Right lung (tissue), 10 donors: ENCODE measurements at places on chromosomes 4 and X. TPM values are rescaled to one million over a fixed set of nuclear protein-coding genes. Genes with fewer than 3 reads are reported as not detected.

GRCh38 chrX:40189637-40190036 is 91.9 kb upstream of the BCOR start:
- no peak for DNase-seq

Gene SPRY1
- 89.7 TPM for polyA plus RNA-seq

Gene STK26
- 24.1 TPM for polyA plus RNA-seq

DNA sequence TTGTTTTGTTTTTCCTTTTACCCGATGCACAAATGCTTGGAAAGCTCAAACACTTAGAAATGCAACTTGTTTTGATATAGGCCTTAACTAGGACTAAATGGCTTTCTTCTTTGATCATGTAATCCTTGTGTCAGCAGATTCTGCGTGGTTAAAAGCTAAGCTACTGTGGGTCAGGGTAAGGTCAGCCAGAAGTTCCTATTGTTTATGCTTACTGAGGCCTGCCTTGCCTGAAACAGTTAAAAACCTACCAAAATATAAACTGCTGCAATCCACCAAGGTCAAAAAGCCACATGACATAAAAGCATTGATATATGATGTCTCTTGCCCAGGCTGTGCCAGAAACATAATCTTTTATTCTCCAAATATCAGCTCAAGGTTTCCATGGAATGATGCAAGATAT is 223.4 kb downstream of the FAM47B start:
- DNase-seq, result peak; percentile 23

- DNase-seq, result no peak
Measured at GRCh38 chr4:103073792-103074438, 2.6 kb downstream of the SLC9B2 start.

Gene CABS1
- polyA plus RNA-seq, result not detected

DNA sequence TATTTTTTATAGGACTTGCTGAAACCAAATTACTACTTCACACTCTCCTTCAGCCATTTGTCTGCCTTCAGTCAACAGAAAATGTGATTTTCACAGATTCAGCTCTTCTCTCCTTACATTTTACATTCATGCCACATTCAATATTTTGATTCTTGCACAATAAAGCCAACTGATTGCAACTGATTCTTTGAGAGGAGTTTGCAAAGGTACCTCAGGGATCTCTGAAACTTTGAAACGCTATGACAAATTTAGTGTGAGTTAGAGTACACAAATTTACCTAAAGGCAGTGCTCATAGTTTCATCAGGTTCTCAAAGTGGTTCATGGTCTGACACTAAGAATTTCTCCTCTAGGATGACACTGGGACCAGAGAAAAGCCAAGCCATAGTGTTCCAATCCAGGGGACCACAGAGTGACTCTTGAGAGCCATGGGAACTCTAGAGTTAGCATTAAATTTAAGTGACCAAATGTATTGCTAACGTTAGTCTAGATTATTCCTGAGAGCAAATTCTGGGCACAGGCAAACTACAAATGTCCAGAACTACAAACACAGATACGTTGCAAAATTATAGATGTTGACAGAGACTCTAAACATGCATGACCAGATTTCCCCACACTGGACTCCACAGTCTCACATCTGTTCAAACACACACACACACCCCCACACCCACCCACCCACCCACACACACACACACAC is 9.0 kb downstream of the CSN3 start:
- DNase-seq, result no peak

DNA sequence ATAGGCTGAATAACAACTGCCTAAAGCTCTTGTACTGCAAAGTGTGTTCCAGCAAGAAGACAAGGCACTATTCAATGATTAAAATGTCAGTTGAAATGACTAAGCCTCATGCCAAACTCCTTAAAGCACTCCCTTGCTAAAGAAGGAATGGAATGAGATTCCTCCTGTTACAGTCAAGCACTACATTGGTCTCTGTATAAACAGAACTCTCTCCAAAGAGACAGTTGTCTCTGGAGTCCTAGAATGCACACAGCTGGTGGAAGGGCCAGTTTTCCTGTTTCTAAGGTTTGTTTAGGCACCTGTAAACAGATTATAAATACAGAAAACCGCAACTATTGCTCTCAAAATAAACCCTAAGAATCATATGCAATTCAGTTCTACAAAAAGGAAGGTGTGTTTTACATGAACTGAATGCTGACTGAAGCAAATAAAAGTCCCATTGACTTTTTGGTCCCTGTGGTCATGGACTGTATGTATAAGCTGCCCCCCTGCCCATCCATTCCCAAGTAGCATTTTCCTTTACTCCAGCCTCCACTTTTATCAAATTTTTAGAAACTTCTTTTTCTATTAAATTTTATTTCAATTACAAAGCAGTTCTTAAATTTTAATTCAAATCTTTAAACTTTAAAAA is 47.0 kb downstream of the FAT1 start:
- DNase-seq, result no peak

DNA sequence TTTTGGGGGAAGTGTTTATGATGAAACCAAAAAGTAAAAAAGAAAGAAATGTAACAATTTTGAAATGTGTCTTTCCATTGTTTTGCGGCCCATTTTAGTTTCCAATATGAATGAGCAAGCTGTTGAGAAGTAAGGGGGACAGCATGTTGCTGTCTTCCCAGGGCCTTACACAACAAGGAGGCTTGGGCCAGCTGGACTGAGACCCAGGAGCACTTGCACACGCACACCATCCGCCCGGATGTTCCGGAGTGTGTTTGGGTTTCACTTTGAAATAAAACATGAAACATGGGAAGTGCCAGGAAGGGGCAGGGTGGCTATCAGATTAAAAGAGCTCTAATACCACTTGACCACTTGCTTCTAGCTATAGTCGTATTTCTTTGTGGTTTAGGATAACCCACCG is 144.4 kb downstream of the NHS start:
- DNase-seq, result peak; percentile 41

GRCh38 chr4:63493265-63493664 is 916.0 kb downstream of the TECRL start:
- no peak for DNase-seq

- no peak for DNase-seq
Measured at GRCh38 chr4:169604131-169604900, 8.1 kb downstream of the NEK1 start.

GRCh38 chr4:91965166-91965565 is 338.6 kb upstream of the GRID2 start:
- no peak for DNase-seq

DNA sequence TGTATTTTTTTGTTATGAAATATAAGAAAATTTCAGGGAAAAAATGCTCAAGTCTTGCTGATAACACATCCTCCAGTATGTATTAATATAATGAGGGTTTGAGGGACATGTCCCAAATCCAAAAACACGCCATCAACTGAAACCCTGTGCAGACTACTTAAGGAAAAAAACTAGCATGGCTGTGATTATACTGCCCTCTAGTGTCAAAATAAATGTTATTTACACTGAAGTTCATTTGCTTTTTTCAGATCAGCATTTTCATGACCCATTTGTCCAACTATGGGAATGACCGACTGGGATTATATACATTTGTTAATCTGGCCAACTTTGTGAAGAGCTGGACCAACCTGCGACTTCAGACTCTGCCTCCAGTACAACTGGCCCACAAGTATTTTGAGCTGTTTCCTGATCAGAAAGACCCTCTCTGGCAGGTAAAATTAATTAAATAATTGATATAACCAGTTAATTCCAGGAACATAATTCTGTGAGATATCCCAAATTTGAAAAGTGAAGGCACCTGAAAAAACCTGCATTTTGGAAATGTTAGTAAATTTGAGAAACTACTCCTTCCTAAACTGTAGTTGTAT is 128.5 kb downstream of the PRSS12 start:
- DNase-seq, result peak; percentile 20

Gene GATA1
- 0.89 TPM for polyA plus RNA-seq

Gene TCEAL6
- not detected for polyA plus RNA-seq

DNA sequence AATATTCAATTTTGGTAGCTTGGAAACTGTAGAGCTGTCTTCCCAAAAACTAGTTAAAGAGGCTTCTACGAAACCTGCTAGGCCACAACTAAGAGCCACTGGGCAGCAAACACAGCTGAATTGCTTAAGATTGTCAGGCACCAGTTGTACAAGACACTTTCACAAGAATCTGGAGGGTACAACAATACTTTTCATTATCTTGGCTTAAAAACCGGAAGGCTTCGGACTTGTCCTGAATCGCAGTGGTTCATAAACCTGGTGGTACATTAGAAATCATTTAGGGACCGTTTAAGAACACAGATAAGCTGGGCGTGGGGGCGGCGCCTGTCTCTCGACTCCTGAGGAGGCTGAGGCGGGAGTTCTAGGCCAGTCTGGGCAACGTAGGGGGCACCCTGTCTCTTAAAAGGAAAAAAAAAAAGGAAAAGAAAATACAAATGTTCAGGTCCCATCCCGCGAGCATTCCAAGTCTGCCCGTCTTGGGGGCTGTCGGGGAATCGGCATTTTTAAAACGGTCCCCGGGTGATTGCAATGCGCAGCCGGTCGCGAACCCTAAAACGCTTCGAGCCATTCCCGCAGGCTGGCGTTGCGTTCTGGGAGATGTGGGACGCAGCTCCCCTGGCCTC is 763 bp downstream of the PYURF start:
- DNase-seq, result peak; percentile 34

DNA sequence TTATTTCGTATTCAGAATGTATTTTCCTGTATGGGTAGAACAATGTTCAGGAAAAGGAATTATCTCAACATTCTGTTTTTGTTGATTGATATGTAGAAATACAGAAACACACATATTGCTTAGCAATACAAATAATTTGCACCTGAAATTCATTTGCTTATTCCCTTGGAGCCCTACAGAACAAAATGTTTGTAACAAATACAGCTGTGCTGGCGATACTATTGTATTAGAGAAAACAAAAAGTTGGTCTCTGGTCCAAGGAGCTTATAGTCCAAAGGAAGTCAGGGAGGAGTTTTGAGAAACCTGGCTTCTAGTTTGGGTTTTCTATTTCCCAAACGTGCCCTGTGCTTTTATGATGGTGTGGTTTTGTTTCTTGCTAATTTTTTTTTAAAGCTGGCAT is 37.8 kb upstream of the CAPN6 start:
- DNase-seq, result no peak

- no peak for DNase-seq
Measured at GRCh38 chrX:13064599-13065143, 20.3 kb upstream of the FAM9C start.

GRCh38 chr4:76381986-76382385 is 39.0 kb downstream of the CCDC158 start:
- no peak for DNase-seq

DNA sequence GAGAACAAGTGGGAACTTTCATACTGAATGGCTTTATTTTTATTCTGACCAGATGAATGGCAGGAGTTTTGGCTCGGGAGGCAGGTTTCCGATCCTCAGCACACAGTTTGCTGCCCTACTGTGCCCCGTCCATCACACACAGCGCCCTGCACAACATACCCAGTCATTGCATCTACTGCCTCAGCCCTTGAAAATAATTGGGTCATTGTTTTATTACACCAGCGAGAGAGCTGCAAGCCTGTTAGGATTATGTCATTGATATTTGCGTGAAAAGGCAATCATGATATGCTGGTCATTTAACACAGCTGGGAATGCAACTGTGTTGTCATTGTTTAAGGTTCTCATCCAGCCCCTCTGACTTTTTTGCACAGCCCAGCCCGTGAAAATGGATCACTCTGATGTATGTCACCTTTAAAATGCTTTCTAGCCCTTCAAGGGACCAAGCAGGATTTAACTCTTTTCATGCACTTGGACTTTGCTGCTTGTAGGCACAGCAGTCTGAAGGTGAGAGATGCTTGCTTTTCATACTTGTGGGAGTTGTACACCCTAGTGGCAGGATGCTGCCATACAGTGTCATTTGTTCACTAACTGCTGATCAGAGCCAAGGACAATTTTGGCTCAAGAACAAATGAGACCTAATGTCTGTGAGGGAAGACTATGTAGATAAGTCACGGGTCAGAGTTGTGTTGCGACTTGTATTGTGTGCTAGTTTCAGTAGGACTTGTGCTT is 62.3 kb downstream of the RTL9 start:
- DNase-seq, result no peak

DNA sequence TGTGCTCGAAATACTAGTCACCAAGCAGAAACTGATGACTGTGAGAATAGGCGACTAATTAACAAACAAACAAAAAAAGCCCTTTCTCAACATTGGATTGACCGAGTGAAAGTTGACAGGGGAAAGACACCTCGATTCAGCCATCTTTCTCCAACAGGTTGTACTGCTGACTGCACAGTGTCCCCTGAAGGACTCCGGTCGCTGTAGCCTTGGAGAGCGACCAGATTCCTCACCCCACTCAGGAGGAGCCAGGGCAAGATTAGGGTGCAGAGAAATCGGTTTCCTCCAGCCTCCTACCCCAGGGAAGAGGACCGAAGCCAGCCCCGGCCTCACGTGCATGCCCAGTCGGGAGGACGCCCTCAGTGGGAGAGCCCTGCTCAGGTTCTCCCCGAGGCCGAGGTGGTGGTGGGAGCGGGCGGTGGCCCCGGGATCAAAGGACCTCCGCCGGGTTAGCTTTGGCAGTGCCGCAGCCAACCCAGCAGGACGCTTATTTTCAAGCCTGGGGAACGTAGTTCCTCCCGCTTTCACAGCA is 1.1 kb upstream of the RAP1GDS1 start:
- no peak for DNase-seq

DNA sequence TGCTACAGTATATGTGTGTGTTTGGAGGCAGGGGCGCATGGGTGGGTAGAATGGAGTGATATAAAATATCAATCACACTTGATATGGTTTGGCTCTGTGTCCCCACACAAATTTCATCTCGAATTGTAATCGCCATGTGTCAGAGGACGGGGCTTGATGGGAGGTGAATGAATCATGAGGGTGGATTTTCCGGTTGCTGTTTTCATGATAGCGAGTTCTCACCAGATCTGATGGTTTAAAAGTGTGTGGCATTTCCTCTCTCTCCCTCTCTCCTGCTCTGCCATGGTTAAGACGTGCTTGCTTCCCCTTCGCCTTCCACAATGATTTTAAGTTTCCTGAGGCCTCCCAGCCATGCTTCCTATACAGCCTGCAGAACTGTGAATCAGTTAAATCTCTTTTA is 14.8 kb downstream of the SOWAHB start:
- no peak for DNase-seq

DNA sequence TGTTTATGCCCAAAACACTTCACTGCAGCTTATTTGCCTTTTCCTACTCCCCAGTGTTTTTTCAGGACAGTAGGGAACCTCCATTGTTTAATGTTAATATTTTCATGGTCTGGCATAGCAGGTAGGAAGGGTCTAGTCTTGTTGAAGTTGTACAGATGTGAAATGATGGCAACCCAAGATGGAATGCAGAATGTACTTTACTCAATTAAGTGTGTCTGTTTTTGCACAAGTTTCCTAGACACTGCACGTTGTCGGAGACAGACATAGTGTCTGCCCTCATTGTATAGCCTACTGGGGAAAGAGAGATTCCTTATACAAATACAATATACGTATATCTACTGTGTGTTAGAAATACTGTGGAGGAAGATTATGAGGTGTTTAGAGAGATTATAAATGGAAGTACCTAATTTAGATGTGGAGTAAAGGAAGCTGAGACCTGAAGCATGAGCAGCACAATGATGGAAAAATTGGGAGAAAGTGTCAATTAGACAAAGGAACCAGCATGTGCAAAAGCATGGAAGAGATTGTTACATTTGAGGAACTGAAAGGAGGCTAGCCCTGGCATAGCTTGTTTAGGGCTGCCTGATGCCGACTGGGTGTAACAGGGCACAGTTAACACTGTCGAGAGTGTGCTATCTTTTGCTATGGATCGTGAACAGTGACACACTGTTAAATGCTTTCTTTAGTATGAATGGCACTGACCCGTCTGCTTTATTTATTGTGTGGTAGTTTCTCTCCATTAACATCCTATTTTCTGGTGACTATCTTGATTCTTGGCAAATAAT is 18.4 kb downstream of the CPEB2 start:
- no peak for DNase-seq

Gene STPG2
- polyA plus RNA-seq, result 0.32 TPM

Gene SHROOM4
- polyA plus RNA-seq, result 38.8 TPM

Gene RAB40AL
- 0.49 TPM for polyA plus RNA-seq

- no peak for DNase-seq
Measured at GRCh38 chr4:163816494-163816893, 322.0 kb downstream of the TMA16 start.

Gene MBTPS2
- 29.1 TPM for polyA plus RNA-seq
